ENCODE measurements at places on chromosomes 13 and 19. TPM values are rescaled to one million over a fixed set of nuclear protein-coding genes. Genes with fewer than 3 reads are reported as not detected.

- no peak for DNase-seq
These were observed 151.3 kb downstream of the MYO16 start for GRCh38 chr13:108780706-108781105.

HIPK4 gene
- total RNA-seq, result not detected

GATAD2A gene
- 42.1 TPM for total RNA-seq

NXNL1 gene
- not detected for total RNA-seq

APLP1 gene
- total RNA-seq, result 0.76 TPM

Measured in esophagus squamous epithelium (tissue), 5 donors.